Sciatic nerve (tissue), 2 donors: ENCODE measurements at places on chromosomes 16 and 17. TPM values are rescaled to one million over a fixed set of nuclear protein-coding genes. Genes with fewer than 3 reads are reported as not detected.

C17orf107 gene
- 2.4 TPM for total RNA-seq

WNT9B gene
- total RNA-seq: not detected

GRCh38 chr17:29625037-29625750, 2.5 kb upstream of the CORO6 start:
- DNase-seq: peak; percentile 53

DNA sequence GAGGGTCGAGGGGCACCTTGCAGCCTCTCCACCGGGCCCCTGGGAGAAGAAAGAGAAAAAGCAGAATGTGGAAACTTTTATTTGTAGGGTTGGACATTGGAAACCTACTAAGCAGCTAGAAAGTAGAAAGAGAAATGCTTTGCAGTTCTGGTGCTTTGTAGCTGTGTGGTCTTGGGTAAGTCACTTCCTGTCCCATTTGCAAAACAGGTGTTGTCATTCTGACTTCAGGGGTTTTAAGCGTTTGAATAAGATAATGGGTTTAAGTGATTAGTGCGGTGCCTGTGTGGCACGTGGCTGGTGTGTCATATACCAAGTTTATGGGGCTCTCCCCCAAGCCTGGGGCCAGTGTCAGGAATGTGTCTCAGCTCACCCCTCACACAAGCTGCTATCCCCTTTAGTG, 1.6 kb downstream of the CA4 start:
- DNase-seq: no peak

DNA sequence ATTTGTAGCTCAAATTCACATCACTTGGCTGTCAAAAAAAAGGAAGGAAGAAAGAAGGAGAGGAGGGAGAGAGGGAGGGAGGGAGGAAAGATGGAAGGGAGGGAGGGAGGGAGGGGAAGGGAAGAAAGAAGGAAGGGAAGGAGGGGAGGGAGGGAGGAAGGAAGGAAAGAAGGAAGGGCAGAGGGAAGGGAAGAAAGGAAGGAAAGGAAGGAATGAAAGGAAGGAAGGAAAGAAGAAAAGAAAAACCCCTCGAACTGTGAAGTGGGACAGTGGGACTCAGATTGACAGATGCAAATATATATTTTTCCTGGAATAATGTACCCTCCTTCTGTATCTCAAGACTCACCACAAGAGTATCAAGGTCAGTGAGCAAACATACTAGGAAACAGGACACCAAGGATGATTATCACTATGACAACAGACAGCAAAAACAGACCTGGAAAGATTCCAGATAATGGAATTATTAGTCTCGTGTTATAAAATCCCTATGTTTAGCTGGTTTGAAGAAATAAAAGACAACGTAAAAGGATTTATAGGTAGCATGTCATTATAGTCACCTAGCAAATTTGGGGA, 24.2 kb upstream of the ABCA3 start:
- no peak for DNase-seq

DNA sequence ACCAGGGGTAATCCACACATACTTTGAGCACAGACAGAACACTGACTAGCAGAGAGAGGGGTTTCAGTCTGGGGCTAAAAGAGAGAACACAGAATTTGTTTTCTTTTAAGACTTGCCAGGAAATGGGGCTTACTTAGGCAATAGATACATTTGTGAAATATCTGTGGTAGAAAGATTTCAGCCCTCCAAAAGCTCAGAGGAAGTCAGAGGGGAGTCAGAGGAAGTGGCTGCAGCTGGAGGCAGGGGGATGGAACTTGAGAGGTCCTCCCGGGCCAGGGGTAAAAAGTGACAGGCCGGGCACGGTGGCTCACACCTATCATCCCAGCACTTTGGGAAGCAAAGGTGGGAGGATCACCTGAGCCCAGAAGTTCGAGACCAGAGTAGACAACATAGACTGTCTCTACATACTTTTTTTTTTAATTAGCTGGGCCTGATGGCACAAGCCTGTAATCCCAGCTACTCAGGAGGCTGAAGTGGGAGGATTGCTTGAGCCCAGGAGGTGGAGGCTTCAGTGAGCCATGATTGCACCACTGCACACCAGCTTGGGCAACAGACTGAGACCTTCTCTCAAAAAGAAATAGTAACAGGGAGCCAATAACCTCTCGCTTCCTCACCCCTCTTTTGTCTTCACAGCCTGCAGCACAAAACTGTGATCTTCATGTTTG, 49.9 kb downstream of the NLRC5 start:
- no peak for DNase-seq

- no peak for DNase-seq
Observed at GRCh38 chr17:78822552-78822951, 18.1 kb downstream of the USP36 start.

- DNase-seq: no peak
Observed at GRCh38 chr16:77610496-77610895, 111.8 kb upstream of the NUDT7 start.

DNA sequence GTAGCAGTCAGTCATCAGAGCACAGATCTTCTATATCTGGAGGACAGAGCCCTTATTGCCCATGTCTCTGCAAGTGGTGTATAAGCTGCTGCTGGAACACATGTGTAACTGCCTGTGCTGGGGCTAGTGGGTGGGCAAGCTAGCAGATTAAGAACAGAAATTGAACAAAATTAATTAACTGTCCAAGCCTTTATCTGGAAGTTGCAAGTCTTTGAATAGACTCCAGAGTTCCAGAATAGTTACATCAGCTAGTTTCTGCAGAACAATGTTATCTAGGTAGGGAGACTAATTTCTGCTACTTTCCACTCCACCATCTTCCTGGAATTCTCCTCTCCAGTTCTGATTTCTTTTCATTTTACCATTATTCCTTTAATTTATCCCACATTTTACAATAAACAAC, 287.3 kb downstream of the ZFHX3 start:
- DNase-seq: no peak

- DNase-seq: no peak
Observed at GRCh38 chr16:89629827-89630610, 16.6 kb downstream of the DPEP1 start.
